ENCODE measurements at places on chromosomes 5 and 9.

GRCh38 chr9:134419000-134419683 is 92.9 kb downstream of the RXRA start:
- DNase-seq, result no peak

DNA sequence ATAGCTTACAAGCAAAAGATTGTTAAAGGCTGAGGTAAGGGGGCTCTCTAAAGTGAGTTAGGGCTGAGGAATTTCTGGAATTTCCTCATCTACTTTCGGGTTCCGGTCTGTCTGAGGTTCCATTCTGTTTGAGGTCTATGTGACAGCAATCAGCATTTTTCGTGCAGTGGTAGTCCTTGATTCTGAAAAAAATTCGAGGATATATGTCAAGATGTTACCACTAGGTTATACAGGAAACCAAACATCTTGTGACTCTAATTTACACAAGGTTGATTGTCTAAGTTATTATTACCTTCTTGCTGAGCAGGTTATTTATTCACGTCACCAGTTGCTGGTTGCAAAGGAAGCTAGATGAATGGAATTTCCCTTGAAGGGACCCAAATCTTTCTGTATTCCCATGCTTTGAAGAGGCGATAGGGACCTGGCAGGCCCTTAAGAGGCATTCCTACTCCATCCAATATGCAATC is 35.2 kb downstream of the RLN2 start:
- DNase-seq, result peak; percentile 91

- DNase-seq, result no peak
Measured at GRCh38 chr9:35311891-35312639, 150.3 kb downstream of the UNC13B start.

DNA sequence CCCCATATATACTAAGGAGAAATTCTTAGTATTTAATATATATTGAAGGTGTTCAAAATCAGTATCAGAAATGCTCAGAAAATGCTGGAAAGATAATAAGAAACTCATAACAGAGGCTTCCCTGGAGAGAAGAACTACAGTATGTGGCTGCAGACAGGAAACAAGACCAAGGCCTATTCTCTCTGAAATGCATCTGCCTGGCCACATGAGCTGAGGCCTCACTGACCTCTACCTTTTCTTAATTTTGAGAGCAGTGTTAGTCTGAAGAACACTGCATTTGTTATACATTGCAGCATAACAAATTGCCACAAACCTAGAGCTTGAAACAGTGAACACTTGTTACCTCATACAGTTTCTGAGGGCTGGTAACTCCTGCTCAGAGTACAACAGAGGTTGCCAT is 133.4 kb upstream of the SPEF2 start:
- no peak for DNase-seq

DNA sequence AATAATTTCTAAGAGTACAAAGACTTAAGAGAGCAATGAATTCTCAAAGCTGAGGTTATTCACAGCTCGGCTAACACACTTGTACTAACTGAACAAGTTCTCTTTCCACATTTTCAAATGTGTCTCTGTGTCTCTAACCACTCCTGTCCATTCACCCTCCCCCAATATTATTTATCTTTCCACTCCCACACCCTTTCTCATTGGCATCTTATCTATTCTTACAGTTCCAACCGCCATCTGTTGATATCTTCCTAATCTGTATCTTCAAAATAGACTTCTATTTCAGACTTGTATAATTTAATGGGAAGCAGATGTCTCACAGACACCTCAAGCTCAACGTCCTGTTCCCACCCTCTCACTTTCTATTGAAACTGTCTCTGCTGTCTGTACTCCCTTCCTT is 205.9 kb downstream of the ANXA1 start:
- DNase-seq, result no peak

DNA sequence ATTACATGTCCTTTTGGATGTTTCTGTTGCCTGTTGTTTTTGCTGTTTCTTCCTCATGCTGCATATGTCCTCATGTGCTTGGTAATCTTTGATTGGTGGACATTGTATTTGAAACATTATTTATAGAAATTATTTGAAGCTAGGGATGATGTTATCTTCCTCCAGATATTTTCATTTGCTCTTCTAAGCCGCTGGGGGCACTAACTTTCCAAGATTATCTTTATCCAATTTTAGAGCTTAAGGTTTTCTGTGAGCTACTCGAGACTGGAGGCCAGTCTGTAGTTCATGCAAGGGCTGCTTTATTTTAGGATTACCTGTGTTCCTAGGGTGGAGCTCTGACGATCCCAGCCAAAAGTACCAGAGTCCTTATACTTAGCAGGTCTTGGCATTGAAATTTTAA is 40.9 kb downstream of the STX17 start:
- DNase-seq, result no peak

GRCh38 chr5:166123717-166124116 is 2167.7 kb upstream of the WWC1 start:
- DNase-seq, result no peak

DNA sequence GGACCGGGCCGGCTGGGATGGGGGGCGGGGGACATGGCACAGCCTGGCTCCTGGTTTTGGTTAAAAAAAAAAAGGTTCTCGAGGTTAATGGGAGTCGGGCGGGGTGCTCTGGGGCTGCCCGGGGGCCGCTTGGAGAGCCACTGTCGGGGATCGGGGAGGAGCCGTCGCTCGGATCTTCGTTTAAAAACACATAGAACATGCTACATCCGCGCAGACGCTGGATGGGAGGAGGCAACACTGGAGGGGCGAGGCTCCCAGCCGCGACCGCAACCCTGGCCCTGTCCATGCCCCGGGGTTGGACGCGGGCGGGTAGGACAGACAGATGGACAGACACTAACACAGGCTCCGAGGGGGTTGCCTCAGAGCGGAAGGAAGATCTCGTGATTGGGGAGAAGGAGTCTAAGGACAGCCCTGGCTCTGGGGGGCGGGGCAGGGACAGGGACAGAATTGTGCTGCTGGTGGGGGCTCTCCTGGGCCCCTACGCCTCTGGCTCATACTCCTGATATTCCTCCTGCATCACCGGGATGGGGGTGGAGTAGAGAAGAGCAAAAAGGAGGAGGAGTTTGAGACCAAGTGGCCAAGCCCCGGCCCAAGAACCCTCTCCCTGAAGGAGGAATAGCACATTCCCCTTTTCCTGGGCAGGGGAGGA is 9.9 kb downstream of the SNCB start:
- no peak for DNase-seq

DNA sequence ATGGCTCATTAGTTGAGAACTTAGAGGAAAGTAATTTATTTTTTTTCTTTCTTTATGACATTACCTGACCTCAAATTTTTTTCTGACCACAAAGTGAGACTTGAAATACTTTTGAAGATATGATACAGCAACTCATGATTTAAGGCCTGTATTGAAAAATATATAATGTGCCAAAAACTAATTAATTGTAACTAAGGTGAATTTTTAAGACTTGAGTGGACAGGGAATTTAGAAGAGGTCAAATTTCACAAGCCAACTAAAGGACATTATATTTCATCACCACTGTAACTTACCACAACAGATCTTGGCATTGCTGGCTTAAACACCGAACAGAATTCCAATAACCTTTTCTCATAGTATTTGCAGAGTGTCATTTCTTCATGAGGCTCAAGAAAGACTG is 1.8 kb downstream of the CCNH start:
- DNase-seq, result peak; percentile 87

- peak; percentile 92 for DNase-seq
Measured at GRCh38 chr9:97529363-97530076, 28.1 kb downstream of the TMOD1 start.

DNA sequence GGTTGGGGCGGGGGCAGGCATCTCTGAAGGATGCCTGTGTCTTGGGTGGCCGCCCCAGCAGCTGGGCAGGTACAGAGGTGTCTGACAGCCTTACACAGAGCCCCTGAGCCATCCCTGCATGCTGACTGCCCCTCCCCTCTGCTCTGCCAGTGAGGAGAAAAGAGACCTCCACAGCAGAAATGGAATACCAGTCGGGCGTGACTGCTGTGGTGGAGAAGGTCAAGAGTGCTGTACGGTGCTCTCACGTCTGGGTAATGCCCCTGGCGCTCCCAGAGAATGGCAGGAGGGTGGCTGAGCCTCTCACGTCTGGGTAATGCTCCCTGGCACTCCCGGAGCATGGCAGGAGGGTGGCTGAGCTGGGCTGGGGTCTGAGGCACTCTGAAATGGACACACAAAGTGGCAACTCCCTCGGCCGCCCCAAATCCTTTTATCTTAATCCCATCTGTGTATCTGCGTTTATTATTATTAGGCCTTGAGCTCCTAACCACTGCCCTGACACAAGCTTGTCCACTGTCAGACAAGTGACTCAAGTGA is 2.5 kb upstream of the RABL6 start:
- DNase-seq, result no peak

- DNase-seq, result no peak
Measured at GRCh38 chr5:88741964-88742363, 141.0 kb downstream of the MEF2C start.

GRCh38 chr9:84756731-84757130 is 87.2 kb downstream of the NTRK2 start:
- DNase-seq, result no peak

DNA sequence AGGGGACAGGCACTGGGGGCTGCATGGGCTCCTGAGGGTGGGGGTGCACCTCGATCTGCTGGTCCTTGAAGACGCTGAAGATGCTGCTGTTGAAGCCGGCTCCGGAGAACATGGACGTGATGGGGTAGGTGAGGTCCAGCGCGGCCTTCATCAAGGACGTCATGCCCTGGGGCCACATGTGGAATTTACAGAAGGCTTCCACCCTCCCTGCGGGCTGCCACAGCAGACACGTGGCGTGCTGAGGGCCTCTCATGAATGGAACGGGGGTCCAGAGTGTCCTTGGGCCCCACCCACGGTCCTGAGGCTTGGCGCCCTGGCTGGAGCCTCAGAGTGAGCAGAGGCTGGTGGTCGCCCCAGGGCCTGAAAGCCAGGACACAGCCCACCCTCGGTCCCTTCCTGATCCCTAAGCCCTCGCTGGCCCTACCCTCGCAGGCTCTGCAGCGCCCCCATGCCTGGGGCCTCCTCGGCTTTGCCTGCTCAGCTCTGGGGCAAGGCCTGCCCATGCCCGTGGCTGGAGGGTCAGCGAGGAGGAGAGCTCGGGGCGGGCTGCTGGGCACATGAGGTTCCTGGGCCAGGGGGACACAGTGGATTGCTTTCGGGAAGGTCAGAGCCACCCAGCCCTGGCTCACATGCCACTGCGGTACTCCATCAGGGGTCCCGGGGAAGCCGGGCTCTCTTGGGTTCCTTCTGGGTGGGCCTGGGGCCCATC is 5.3 kb upstream of the NSMF start:
- DNase-seq, result no peak

DNA sequence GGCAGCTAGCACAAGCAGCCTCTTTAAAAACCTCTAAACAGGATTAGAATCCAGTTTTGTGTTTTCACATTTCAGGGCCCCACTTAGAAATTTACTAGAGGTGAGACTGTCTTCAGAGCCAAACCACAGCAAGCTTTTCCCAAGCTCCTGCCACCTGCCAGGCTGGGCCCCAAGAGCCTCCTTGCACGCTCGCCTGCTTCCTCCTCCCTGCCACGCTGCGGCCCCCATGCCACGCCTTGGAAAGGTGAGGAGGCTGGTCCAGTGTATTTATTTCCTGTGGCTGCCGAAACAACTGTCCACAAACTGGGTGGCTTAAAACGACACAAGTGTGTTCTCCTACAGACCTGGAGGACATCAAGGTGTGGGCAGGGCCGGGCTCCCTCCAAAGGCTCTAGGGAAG is 43.4 kb downstream of the NKX2-5 start:
- DNase-seq, result no peak

GRCh38 chr5:9288234-9288633 is 257.6 kb downstream of the SEMA5A start:
- no peak for DNase-seq

- DNase-seq, result peak; percentile 98
Measured at GRCh38 chr9:35603986-35604577, 980 bp upstream of the TESK1 start.

GRCh38 chr5:65482296-65482735 is 596 bp upstream of the ADAMTS6 start:
- peak; percentile 19 for DNase-seq

DNA sequence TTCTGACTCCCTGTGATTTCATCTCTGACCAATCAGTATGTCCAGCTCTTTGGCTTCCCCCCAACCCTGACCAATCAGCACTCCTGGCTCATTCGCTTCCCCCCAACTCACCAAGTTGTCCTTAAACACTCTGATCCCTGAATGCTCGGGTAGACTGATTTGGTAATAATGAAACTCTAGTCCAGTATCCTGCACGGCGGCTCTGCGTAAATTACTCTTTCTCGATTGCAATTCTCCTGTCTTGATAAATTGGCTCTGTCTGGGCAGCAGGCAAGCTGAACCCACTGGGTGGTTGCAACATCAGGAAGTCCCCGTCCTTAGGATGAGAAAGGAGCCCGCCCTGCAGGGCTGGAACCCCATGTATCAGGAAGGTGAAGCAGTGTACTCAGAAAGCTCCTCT is 10.4 kb downstream of the FCN2 start:
- DNase-seq, result peak; percentile 38

DNA sequence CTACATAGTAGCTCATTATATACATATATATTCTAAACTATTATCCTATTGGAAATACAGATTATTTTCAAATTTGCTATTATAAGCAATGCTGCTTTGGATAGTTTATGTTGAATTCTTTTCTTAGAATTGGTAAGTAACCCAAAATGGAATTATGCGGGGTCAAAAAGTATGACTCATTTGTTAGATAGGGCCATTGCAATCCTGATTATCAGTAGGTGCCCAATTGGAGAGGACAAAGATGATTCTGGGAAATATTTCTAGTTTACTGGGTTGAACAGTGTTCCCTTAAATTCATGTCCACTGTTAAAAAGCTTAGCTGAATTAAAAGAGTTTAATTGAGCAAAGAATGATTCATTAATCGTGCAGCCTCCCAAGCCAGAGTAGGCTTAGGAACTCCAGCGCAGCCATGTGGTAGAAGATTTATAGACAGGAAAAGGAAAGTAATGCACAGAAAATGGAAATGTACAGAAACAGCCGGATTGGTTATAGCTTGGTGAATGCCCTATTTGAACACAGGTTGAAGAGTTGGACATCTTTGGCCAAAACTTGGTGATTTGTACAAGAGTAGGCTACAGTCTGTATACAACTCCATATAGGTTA is 81.8 kb downstream of the GDNF start:
- no peak for DNase-seq

- DNase-seq, result no peak
Measured at GRCh38 chr9:133954862-133955529, 37.1 kb downstream of the VAV2 start.

DNA sequence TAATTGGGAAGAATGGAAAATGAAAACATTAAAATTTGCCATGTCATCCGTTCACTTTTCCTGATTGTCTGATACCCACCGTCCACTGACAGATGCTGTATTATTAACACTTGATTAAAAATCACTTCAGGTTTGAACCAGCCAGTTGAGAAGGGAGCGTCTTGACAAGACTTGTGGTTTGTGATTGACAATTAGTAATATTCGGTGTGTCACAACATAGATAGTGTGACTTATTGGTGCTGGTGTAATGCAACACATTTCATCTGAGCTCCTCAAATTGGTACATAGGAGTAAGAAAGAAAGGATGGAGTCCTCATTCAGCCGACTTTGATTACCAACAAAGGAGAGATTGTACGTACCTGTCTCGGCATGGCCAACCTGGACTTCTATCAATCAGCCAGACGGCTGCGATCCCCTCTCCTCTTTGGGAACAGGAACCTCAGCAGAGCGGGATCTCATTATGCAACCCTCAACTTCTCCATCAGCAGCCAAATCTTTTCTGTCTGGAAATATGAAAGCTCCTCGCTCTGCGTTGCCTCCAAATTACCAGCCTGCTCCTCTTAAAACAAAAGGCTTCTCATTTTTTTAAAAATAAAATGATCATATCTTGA is 211.7 kb upstream of the MVB12B start:
- DNase-seq, result no peak

GRCh38 chr5:136020001-136020382 is 8.8 kb upstream of the TGFBI start:
- DNase-seq, result no peak

GRCh38 chr5:95884511-95884910 is 62.0 kb upstream of the GLRX start:
- DNase-seq, result no peak
